Activated CD8-positive, alpha-beta memory T cell treated with anti-CD3 and anti-CD28 coated beads for 36 hours (primary cell): ENCODE measurements at places on chromosomes 16 and 17. TPM values are rescaled to one million over a fixed set of nuclear protein-coding genes. Genes with fewer than 3 reads are reported as not detected.

The SLC2A4 gene
- 0.11 TPM for total RNA-seq

The GRB7 gene
- total RNA-seq = not detected

The TNRC6C gene
- total RNA-seq = 21.0 TPM

The CARD14 gene
- not detected for total RNA-seq

The C16orf54 gene
- total RNA-seq = 22.9 TPM

The TMEM98 gene
- not detected for total RNA-seq

The REXO5 gene
- total RNA-seq = 9.9 TPM

The CDK3 gene
- 4.1 TPM for total RNA-seq

The ACD gene
- 78.5 TPM for total RNA-seq

The KRTAP2-1 gene
- total RNA-seq = not detected
